Fibroblast of skin of left biceps (primary cell): ENCODE measurements at places on chromosomes 3 and 15.

DNA sequence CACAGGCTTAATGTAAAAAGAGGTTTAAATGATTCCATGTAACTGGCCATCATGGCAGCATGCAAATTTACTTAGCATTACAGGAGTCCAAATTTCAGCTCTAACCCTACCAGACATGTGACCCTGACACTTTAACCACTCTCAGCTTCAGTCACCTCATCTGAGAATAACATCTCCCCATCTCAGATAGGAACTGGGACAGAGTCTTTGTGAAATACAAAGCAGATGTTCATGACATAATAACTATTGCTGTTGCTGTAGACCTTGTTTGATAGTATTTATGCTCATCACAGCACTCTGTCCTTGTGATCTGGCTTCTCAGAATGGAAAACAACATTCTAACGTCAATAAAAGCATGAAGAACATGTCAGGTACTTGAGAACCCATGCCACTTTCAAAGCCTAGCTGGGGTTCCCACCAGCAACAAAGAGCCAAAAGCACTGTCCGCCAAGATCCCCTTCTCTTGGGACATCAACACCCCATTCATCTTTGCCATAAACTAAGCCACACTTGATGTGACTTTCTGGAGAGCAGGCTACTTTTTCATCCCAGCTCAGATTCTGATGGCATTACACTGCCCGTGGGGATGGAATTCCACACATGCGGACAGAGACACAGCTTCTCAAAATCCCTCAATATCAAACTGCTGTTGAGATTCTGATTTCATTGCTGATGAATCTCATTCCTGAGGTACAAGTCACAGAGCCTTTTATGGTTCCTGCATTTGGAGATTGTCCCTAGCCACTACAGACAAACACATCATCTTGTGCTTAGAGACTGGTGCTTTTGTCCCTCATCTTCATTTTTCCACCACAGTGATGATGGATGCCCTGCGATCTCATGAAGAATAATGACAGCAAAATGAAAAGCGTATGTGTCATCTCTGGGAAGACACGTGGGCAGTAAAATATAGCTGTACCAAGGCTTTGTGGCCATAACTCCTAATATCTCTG is 202.7 kb downstream of the TNIK start:
- DNase-seq, result peak; percentile 31

DNA sequence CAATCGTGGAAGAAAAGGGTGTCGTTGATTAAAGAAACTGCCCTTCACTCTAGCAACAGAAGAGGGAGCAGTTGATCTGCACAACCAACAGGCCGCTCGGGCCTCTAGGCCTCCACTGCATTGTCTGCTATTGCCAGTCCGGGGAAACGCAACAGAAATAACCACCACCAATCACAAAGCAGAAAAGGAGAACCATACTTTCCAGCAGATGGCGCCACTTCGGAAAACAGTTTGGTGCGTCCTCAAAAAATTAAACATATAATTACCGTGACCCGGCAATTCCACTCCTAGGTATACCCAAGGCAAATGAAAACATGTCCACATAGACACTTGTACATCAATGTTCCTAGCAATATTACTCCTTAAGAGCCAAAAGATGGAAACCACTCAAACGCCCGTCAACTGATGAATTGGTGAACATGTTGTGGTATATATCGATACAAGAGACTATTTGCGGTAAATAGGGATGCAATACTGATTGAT is 154.1 kb downstream of the TJP1 start:
- peak; percentile 55 for DNase-seq

GRCh38 chr3:2568929-2569328 is 470.3 kb downstream of the CNTN4 start:
- DNase-seq, result no peak

- DNase-seq, result no peak
Observed at GRCh38 chr15:38454696-38455090, 766 bp downstream of the FAM98B start.

- no peak for DNase-seq
Observed at GRCh38 chr3:127013758-127014535, 31.0 kb downstream of the PLXNA1 start.

DNA sequence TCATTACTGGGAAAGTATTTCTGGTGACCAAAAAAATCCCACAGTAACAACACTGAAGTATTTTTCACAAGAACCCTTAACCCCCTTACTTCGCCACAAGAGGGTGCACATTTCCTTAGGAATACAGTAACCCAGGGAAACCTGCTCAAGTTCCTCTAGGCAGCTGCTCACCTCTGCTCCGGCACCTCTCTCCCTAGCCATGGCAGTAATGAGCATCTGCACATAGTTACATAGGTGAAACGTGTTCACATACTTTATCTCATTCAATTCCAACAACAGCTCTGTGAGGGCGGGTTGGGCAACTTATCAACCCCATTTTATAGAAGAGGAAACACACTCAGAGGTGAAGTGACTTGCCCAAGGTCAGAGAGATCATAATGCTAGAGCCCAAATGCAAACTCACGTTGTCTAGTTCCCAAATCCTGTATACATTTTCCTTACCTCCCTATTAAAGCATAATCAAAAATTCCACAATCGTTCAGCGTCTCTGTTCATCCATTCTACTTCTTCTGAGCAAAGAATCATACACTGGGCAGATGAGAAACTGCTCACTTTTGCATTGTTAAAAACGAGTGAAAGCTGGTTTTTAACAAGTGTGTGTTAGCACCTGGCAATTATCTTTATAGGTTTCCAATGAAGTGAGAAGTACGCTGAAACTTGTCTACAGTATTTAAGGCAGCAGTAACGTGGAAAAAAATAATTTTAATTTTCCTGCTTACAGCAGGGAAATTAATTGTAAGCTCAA is 90.7 kb downstream of the IGF2BP2 start:
- DNase-seq, result peak; percentile 50
